ENCODE measurements at places on chromosomes 5 and 9.

GRCh38 chr9:6896562-6896961 is 138.8 kb downstream of the KDM4C start:
- DNase-seq: no peak

- no peak for DNase-seq
Observed at GRCh38 chr5:135705941-135706466, 127.2 kb upstream of the CXCL14 start.

DNA sequence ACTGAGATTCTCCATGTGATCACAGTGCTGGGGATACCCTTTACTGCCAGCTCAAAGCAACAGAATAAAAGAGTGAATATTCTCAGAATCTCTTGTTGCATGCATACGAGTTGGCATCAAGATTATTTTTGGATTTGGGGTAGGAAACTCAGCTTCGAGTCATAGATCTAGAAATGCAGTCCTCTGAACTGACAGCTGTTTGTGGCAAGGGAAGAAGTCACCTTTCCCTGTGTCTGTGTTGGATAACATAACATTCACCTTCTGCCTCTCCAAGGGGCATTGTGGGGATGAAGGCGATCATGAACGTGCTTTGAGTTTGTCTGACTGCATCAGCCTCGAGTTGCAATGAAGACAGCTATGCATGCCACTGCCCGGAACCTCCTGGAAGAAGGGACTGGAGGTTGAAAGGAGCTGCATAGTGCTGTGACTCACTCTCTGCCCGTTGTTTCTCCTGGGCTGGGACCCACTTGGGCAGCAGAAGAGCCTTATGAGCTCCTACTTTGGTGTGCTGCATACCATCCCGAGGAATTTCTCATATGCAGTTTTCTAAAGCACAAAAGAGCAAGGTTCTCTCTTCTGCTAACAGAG is 231.7 kb downstream of the ARHGAP26 start:
- DNase-seq: peak; percentile 37

DNA sequence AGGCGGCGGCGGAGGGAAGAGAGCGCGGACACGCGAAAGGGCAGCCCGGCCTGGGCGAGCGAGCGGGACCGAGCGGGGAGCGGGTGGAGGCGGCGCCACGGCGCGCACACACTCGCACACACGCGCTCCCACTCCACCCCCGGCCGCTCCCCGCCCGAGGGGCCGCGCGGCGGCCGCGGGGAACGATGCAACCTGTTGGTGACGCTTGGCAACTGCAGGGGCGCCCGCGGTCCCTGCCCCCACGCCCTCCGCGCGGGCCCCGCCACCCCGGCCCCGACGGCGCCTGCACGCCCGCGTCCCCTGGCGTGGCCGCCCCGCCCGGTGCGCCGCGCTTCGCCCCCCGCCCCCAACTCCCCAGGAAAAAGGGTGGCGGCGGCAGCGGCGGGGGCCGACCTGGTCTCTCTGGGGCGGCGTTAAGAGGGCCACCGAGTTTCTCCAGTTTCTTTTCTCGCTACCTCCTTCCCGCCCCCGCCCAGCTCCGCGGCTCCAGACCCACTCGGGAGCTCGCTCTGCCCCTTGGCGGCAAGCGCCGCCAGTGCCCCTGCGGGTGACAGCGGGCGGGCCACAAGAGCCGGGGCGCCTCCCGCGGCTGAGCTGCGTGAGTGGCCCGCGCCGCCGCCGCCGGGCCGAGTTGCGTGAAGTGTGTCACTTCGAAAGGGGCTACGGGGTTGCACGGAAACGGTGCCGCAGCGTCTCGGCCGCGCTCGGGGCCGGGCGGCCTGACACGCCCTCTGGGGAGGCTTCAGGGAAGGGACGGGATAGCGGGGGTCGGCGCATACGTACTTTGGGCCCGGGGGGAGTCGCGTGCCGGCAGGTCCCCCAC is at the start of gene NR3C1:
Gene NR3C1 (minus strand): TSS at position 94 of the 823 bp plus-strand sequence. CDS start 2,847 bp downstream, outside the sequence.
- peak; percentile 91 for DNase-seq

GRCh38 chr5:129951039-129951438 is 46.8 kb downstream of the CHSY3 start:
- DNase-seq: no peak

DNA sequence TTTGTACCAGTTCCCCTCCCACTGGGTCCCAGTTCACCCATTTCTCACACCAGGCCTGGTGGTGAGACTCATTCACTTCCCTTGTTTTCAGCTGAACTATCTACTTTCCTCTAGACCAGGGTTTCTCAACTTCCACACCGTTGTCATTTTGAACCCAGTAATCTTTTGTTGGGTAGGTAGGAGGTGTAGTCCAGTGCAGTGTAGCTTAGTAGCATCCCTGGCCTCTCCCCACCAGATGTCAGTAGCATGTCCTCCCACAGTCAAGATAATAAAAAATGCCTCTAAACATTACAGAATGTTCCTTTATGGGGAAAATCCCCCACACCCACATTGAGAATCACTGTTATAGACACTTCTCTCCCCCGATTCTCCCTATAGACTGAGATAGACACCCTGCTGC is 299.1 kb downstream of the EPB41L4A start:
- DNase-seq: no peak

- DNase-seq: no peak
Observed at GRCh38 chr5:138874771-138875551, at the start of gene LRRTM2. Gene LRRTM2, minus strand, starts transcription at chr5:138875335. Its CDS starts 424 bp downstream, at chr5:138874911.

DNA sequence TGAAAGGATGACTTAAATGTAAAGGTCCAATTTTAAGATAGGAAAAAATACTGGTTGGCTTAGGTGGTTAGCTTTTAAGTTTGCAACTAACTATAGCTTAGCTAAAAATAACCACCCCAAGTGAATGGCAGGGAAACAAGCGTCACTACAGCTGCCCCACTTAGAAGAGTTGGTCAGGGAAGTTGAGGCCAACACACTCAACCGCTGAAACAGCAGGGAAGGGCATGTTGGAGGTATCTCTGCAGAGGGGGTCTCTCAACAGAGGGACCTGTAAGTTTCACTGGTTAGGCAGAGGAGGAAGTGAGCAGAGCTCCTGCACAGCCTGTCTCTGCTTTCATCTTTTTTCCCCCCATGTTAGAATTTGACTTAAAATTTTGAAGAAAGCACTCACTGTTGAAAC is 75.3 kb downstream of the LHFPL2 start:
- no peak for DNase-seq

- DNase-seq: no peak
Observed at GRCh38 chr9:121450241-121450640, 49.4 kb downstream of the GGTA1 start.

DNA sequence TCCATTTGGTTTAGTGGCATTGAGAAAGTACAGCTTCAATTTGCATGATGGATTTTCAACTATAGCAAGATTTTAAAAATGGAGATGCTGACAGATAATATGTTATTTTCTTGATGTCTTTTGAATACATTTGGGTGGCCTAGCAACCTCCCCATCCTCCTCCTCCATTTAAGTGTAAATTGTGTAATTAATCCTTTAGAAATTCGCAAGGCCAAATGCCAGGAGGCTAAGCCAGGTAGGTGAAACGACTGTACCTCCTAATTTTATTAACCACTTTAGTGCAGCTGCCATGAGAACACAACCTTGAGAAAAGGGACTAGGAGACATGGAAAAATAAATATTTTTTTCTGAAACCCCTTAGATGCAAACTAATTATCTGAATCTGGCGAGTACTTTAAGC is 248.8 kb downstream of the MRPS30 start:
- no peak for DNase-seq

GRCh38 chr5:137506296-137506695 is 7.2 kb upstream of the SPOCK1 start:
- no peak for DNase-seq

GRCh38 chr9:127449332-127449966 is 1.8 kb downstream of the RPL12 start:
- no peak for DNase-seq

- DNase-seq: no peak
Observed at GRCh38 chr5:2239201-2239910, 356.6 kb upstream of the IRX4 start.

DNA sequence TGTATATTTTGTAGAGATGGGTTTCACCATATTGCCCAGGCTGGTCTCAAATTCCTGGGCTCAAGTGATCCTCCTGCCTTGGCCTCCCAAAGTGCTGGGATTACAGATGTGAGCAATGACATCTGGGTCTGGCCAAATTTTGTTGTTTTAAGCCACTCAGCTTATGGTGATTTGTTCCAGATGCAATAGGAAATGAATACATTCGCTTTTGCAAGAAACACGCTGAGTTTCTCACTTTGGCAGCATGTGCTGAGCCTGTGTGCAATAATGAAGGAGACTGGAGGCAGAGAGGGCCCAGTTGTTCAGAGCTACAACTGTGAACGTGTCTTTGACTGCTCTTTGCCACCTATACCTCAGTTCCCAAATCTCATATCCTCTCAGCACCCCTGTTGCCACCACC is 56.4 kb downstream of the KIF4B start:
- no peak for DNase-seq

DNA sequence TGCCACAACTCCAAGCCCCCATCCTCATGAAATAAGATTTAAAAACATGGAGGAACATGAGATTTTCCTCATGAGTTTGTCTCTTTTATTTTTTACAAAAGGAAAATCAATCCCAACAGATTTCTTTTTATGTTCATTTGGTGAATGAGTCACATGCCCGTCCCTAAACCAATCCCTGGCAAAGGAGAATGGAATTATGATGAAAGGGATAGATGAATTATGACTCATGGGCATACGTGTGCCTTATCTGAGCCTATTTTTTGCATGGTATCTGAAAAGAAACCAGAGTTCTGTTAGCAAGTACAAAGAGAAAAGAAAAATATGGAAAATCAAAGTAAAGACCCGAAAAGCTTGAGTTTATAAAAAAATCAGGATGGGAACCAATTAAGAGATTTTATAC is 267.5 kb upstream of the TMEM161B start:
- DNase-seq: no peak

GRCh38 chr5:32323741-32324140 is 11.0 kb upstream of the MTMR12 start:
- no peak for DNase-seq

- no peak for DNase-seq
Observed at GRCh38 chr5:58431832-58432231, 28.1 kb downstream of the PLK2 start.

GRCh38 chr5:135246923-135247795 is 151.9 kb downstream of the MACROH2A1 start:
- DNase-seq: no peak

GRCh38 chr9:131216806-131217205 is 59.5 kb downstream of the FAM78A start:
- DNase-seq: no peak

GRCh38 chr5:10499776-10500175 is 58.1 kb downstream of the ROPN1L start:
- no peak for DNase-seq

- no peak for DNase-seq
Observed at GRCh38 chr9:79630521-79631403, 59.0 kb downstream of the TLE4 start.

DNA sequence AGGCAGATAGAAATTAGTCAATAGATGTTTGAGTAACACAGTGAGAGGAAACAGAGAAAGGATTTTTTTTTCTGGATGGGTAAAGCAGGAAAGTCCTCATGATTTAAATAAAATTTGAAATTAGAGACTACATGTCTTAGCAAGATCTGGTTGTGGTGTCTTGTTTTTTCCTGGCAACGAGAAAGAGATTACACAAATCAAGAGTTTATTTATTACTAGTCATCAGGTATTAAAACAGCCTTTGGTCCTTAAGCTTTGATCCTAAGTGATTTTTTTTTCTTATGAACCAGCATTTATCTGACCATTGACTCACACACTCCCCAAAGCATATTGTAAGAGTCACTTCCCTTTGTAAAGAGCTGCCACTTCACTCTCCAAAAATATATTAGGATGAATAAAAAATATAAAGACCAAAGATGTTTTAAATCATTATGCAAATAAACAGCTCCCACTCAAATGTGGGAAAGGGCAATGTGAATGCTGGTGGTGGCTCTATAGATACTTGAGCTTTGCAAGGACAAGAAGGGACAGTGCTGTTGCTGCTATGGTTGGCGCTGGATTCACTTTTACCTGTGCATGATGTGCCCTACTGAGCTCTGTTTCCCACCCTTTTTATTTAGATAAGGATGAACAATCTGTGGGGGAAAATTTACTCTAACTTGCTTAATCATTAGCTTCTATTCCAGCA is 1726.5 kb downstream of the MAT2B start:
- no peak for DNase-seq

GRCh38 chr5:92662741-92663140 is 918.3 kb downstream of the NR2F1-AS1 start:
- DNase-seq: no peak

DNA sequence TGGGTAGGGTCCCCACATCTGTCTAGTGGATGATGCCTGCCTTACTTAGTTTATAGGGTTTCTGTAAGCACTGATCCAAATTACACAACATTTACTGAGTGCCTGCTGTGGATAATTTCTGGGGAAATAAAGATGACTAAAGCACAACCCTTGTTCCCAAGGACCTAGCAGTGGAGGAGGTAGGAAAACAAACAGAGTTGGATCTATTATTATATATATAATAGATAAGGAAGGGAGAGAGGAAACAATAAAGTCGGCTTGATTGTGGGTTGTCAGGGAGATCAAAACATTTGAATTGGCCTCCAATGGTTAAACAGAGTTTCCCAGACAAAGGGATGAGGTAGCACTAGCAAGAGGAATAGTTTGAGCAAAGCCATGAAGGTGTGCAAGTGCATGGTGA is 14.0 kb downstream of the IL33 start:
- DNase-seq: no peak

GRCh38 chr5:168624850-168625364 is 45.7 kb upstream of the PANK3 start:
- no peak for DNase-seq

- DNase-seq: no peak
Observed at GRCh38 chr9:121359351-121360294, 10.4 kb downstream of the STOM start.

GRCh38 chr5:129899454-129899853 is 4.8 kb upstream of the CHSY3 start:
- no peak for DNase-seq

- no peak for DNase-seq
Observed at GRCh38 chr9:76560481-76560922, 101.5 kb downstream of the GCNT1 start.

GRCh38 chr5:124707520-124707919 is 38.9 kb downstream of the ZNF608 start:
- DNase-seq: no peak

GRCh38 chr5:57727591-57727990 is 245.0 kb upstream of the ACTBL2 start:
- no peak for DNase-seq

GRCh38 chr5:175920231-175920811 is 47.8 kb downstream of the THOC3 start:
- no peak for DNase-seq

Data from CD4-positive, alpha-beta T cell treated with Interleukin-6 for 4 hours (primary cell).